ENCODE measurements at places on chromosomes 2 and 18.
A peak's percentile ranks its signal among the peaks of the same experiment; 100 is the strongest.

DNA sequence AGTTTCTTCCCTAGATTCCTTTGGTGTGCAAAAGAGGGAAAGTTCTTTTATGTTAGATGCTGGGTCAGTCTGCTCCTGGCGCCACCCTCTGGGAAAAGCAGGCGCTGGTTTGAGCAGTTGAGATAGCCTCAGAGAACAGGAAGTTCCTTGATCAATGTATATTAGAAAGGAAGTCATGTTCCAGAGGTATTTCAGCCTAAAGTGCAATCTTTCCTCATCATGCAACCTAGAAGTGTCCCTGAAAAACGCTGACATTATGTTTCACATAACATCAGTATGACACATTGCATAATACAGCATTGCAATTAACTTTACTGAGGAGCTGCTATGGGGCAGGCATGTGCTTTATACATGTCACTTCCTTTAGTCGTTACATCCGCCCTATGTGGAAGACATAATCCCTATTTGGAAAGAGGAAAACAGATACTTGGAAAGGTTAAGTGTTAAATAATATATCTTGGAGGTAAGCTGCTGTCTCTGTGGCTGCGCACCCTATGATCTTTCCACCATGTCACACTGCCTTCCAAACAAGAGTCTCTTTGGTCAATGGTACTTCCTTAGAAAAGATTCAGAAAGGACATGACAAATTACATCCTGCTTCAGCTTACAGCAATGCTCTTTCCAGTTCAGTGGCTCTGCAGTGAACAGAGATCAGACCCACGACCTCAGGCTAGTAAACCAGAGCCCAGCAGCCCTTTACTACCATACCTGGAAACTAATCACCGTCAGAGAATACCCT, 369.7 kb downstream of the RAD51AP2 start:
- H3K27me3 ChIP-seq: no peaks in the 10 kb centered on the region
- no peaks in the 10 kb centered on the region for H3K4me1 ChIP-seq
- H3K36me3 ChIP-seq: no peaks in the 10 kb centered on the region
- DNase-seq: no peak

- H3K36me3 ChIP-seq: no peaks in the 10 kb centered on the region
- H3K27ac ChIP-seq: no peak overlapping the region
- no peaks in the 10 kb centered on the region for H3K4me1 ChIP-seq
- DNase-seq: no peak
Observed at GRCh38 chr2:215848698-215849097, 164.7 kb downstream of the MREG start.

- H3K27me3 ChIP-seq: no peaks in the 10 kb centered on the region
- H3K4me3 ChIP-seq: no peak overlapping the region
- no peak for DNase-seq
- no peaks in the 10 kb centered on the region for H3K4me1 ChIP-seq
Observed at GRCh38 chr18:6624271-6624660, 105.2 kb upstream of the ARHGAP28 start.

- peak overlapping the region; percentile 39 for H3K4me3 ChIP-seq
- peak overlapping the region; percentile 37 for H3K27ac ChIP-seq
- no peaks in the 10 kb centered on the region for H3K27me3 ChIP-seq
- peaks cover 16% of the 10 kb centered on the region for H3K4me1 ChIP-seq
- no peaks in the 10 kb centered on the region for H3K36me3 ChIP-seq
Observed at GRCh38 chr18:22324191-22325131, 93.3 kb downstream of the CTAGE1 start.

- H3K4me1 ChIP-seq: no peaks in the 10 kb centered on the region
- no peak for DNase-seq
- no peaks in the 10 kb centered on the region for H3K36me3 ChIP-seq
- H3K27ac ChIP-seq: no peak overlapping the region
- no peak overlapping the region for H3K4me3 ChIP-seq
- H3K27me3 ChIP-seq: no peaks in the 10 kb centered on the region
Observed at GRCh38 chr18:60248336-60249330, 123.9 kb downstream of the MC4R start.

DNA sequence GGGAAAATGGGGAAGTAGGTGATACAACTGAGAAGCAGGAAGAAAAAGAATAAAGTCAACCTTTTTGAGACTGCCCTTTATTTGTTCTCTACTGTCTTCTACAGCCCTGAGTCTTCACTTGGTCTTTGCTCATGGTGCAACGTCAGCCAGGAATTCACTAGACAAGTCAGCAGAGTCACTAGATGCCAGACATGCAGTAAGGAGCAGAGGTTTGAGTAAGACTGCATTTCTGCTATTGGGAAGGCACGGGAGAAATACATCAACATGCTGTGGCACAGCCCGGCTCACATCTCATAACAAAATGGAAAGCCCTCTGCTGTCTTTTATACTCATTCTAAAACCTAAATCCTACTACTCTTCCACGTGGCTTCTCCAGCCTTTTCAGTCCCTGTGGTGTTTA, 67.1 kb downstream of the PRELID3A start:
- peaks cover 13% of the 10 kb centered on the region for H3K4me1 ChIP-seq
- no peaks in the 10 kb centered on the region for H3K27me3 ChIP-seq
- DNase-seq: no peak
- H3K36me3 ChIP-seq: no peaks in the 10 kb centered on the region
- no peak overlapping the region for H3K4me3 ChIP-seq
- H3K27ac ChIP-seq: no peak overlapping the region

- no peaks in the 10 kb centered on the region for H3K4me1 ChIP-seq
- H3K4me3 ChIP-seq: no peak overlapping the region
- no peaks in the 10 kb centered on the region for H3K36me3 ChIP-seq
- no peaks in the 10 kb centered on the region for H3K27me3 ChIP-seq
- no peak overlapping the region for H3K27ac ChIP-seq
Observed at GRCh38 chr2:44545005-44545404, 183.3 kb downstream of the CAMKMT start.

DNA sequence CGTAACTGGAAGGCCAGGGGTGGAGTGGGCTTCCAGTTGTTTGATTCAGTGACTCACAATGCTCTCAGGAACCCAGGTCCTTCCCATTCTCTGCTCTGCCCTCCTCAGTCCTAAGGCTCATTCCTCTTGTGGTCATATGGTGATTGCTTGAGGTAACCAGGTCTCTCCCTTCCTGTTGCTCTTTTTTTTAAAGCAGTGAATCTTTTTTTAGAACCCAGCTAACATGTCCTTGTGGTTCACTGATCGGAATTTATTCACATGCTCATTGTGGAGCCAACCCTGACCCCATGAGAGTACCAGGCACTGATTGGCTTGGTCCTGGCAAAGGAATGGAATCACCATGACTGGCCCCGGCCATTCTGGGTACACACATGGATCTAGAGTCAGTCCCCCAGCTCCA, 7.4 kb downstream of the THNSL2 start:
- no peak overlapping the region for H3K27ac ChIP-seq
- no peaks in the 10 kb centered on the region for H3K27me3 ChIP-seq
- H3K4me1 ChIP-seq: no peaks in the 10 kb centered on the region
- H3K36me3 ChIP-seq: no peaks in the 10 kb centered on the region
- H3K4me3 ChIP-seq: no peak overlapping the region

- H3K4me1 ChIP-seq: no peaks in the 10 kb centered on the region
- H3K4me3 ChIP-seq: no peak overlapping the region
- DNase-seq: no peak
- no peaks in the 10 kb centered on the region for H3K27me3 ChIP-seq
- H3K27ac ChIP-seq: no peak overlapping the region
Observed at GRCh38 chr2:44286884-44287638, 11.8 kb downstream of the SLC3A1 start.

GRCh38 chr2:152648336-152648735, 68.9 kb downstream of the PRPF40A start:
- no peaks in the 10 kb centered on the region for H3K4me1 ChIP-seq
- H3K27me3 ChIP-seq: no peaks in the 10 kb centered on the region
- H3K36me3 ChIP-seq: peaks cover 6% of the 10 kb centered on the region

DNA sequence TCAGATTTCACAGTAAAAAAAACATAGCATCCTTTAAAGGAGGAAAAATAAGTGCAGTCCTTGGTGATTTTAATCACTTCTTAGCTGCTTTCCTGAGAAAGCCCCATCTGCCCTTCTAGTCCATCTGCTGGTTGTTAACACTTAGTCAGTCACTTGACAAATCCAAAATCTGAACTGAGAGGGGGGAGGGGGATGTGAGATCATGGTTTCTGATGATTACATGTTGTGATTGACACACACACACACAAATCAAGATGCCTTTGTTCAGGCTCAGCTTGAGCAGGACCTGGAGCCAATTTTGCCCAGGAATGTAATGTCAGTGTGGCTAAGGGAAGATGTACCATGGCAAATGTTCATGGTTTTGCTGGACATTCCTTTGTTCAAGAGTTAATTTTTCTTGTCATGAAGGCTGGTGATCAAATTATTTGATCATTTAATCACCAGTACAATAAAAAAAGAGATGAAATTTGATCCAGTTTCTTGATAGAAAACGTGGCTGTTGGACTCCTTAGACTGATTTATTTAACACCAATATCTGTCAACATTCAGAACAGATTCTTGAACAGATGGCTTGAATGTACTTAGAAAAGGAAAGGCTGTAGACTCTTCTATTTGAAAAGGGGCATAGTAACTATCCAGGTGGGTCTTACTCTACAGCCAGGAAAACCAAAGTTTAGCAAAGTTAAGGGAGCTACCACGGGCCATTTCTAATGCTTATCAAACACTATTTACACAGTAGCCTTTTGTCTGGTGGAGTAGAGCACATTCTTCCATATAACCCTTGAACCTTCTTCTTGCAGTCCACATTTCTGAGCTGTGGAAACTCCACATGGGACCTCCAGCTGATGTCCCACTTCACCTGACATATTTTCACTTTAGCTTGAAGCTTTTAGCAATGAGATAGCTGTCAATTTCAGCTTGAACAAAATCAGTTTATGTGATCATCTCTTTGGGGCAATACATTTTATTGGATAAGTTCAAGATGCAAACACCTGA, 408.7 kb downstream of the PIK3C3 start:
- H3K27ac ChIP-seq: no peak overlapping the region
- no peak overlapping the region for H3K4me3 ChIP-seq
- no peaks in the 10 kb centered on the region for H3K36me3 ChIP-seq
- H3K27me3 ChIP-seq: no peaks in the 10 kb centered on the region
